SJSA1 (cell line): ENCODE measurements at places on chromosomes 16 and 17. TPM values are rescaled to one million over a fixed set of nuclear protein-coding genes. Genes with fewer than 3 reads are reported as not detected.

AGRP gene
- total RNA-seq, result not detected in 2 replicates

SLC5A10 gene
- total RNA-seq, result 0.13 TPM in 1 of 2 replicates, not detected in the other

MSLN gene
- total RNA-seq, result not detected in 2 replicates

MYOCD gene
- 3.2 and 4.8 TPM in 2 replicates for total RNA-seq

HBA2 gene
- total RNA-seq, result not detected in 2 replicates

CCL16 gene
- total RNA-seq, result not detected in 2 replicates

WNT9B gene
- total RNA-seq, result not detected in 2 replicates

CASKIN2 gene
- 14.2 and 19.7 TPM in 2 replicates for total RNA-seq

SLC39A11 gene
- total RNA-seq, result 15.8 and 39.9 TPM in 2 replicates

ZSCAN10 gene
- not detected in 2 replicates for total RNA-seq

HOXB7 gene
- total RNA-seq, result 23.0 and 28.4 TPM in 2 replicates

CTRB1 gene
- total RNA-seq, result not detected in 2 replicates

CDH11 gene
- total RNA-seq, result 107 and 113 TPM in 2 replicates

CLDN7 gene
- total RNA-seq, result not detected in 2 replicates

SLC2A4 gene
- total RNA-seq, result 0.32 TPM in 1 of 2 replicates, not detected in the other

KRTAP2-3 gene
- not detected in 2 replicates for total RNA-seq

CCL1 gene
- total RNA-seq, result not detected in 2 replicates

NACA2 gene
- total RNA-seq, result not detected in 2 replicates

TMEM231 gene
- 1.9 and 7.0 TPM in 2 replicates for total RNA-seq

BAHCC1 gene
- total RNA-seq, result 5.7 and 6.6 TPM in 2 replicates

NKD1 gene
- total RNA-seq, result 0.06 and 0.42 TPM in 2 replicates

MAPT gene
- total RNA-seq, result 0.03 TPM in 1 of 2 replicates, not detected in the other

TNK1 gene
- not detected in 2 replicates for total RNA-seq

OR1F1 gene
- total RNA-seq, result not detected in 2 replicates

WNT3 gene
- 1.8 and 4.0 TPM in 2 replicates for total RNA-seq

SPEM2 gene
- not detected in 2 replicates for total RNA-seq

PTX4 gene
- total RNA-seq, result not detected in 2 replicates

SIAH1 gene
- total RNA-seq, result 34.8 and 36.7 TPM in 2 replicates

ITGA2B gene
- 0.29 TPM in 1 of 2 replicates, not detected in the other for total RNA-seq

TOP2A gene
- 264 and 389 TPM in 2 replicates for total RNA-seq

RGS11 gene
- total RNA-seq, result not detected in 2 replicates

MLKL gene
- total RNA-seq, result 4.2 and 6.8 TPM in 2 replicates

CD19 gene
- total RNA-seq, result not detected in 2 replicates

CHP2 gene
- total RNA-seq, result not detected in 2 replicates

DYNLL2 gene
- 15.5 and 21.5 TPM in 2 replicates for total RNA-seq

PPP1R27 gene
- not detected in 2 replicates for total RNA-seq

ACSM3 gene
- total RNA-seq, result 0.18 TPM in 1 of 2 replicates, not detected in the other

B4GALNT2 gene
- total RNA-seq, result 0.06 and 0.39 TPM in 2 replicates

ANKRD40CL gene
- total RNA-seq, result not detected in 2 replicates

CACNG4 gene
- 16.4 and 32.0 TPM in 2 replicates for total RNA-seq

CRYBA1 gene
- not detected in 2 replicates for total RNA-seq

CDYL2 gene
- 2.5 and 15.1 TPM in 2 replicates for total RNA-seq

SPNS1 gene
- total RNA-seq, result 43.0 and 65.0 TPM in 2 replicates

CDH1 gene
- 0.03 and 0.06 TPM in 2 replicates for total RNA-seq

RNU2-1 gene
- total RNA-seq, result not detected in 2 replicates

RANBP10 gene
- 3.5 and 3.9 TPM in 2 replicates for total RNA-seq

TBC1D3 gene
- total RNA-seq, result not detected in 2 replicates

SOST gene
- total RNA-seq, result 0.37 TPM in 1 of 2 replicates, not detected in the other

CAPN15 gene
- total RNA-seq, result 44.4 and 46.1 TPM in 2 replicates

SNAI3 gene
- total RNA-seq, result 0.05 TPM in 1 of 2 replicates, not detected in the other

TNFRSF13B gene
- not detected in 2 replicates for total RNA-seq

KCNH6 gene
- total RNA-seq, result not detected in 2 replicates

GP1BA gene
- not detected in 2 replicates for total RNA-seq

PRSS22 gene
- not detected in 2 replicates for total RNA-seq

CCDC78 gene
- 0.26 TPM in 1 of 2 replicates, not detected in the other for total RNA-seq
